ENCODE measurements at places on chromosomes 7 and 10.

- H3K36me3 ChIP-seq = no peaks in the 10 kb centered on the region
- H3K27me3 ChIP-seq = no peaks in the 10 kb centered on the region
- H3K27ac ChIP-seq = no peak overlapping the region
Observed at GRCh38 chr10:129090618-129091366, 376.2 kb upstream of the MGMT start.

- no peaks in the 10 kb centered on the region for H3K27me3 ChIP-seq
- H3K36me3 ChIP-seq = no peaks in the 10 kb centered on the region
- no peak overlapping the region for H3K4me3 ChIP-seq
- H3K4me1 ChIP-seq = no peaks in the 10 kb centered on the region
- no peak overlapping the region for H3K27ac ChIP-seq
Observed at GRCh38 chr7:116426428-116427156, 72.9 kb upstream of the CAV2 start.

DNA sequence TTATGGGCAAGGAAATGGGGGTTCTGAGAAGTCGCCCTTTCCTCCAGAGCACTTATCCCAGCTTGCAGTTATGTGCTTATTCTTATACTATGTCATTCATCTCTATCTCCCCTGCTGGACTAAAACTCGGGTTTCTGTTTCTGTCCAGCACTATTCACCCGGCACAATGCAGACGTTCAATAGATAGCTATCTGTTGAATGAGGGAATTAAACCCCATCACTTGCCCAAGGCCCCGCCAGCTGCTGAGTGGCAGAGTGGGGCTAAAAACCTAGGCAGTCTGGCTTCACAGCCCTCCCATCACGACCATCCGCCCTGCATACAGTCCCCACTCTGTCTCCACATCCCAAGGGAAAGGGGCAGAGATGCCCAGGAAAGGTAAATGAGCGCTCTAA is 5.4 kb downstream of the SLIT1 start:
- H3K36me3 ChIP-seq = no peaks in the 10 kb centered on the region
- H3K4me1 ChIP-seq = peaks cover 4% of the 10 kb centered on the region
- no peak for DNase-seq
- peaks cover 45% of the 10 kb centered on the region for H3K27me3 ChIP-seq

GRCh38 chr7:101720324-101720723 is 91.2 kb upstream of the MYL10 start:
- no peak for DNase-seq
- H3K4me1 ChIP-seq = no peaks in the 10 kb centered on the region
- no peaks in the 10 kb centered on the region for H3K36me3 ChIP-seq
- H3K4me3 ChIP-seq = no peak overlapping the region

GRCh38 chr10:102773986-102774385 is 30.2 kb downstream of the WBP1L start:
- no peak overlapping the region for H3K4me3 ChIP-seq
- no peak overlapping the region for H3K27ac ChIP-seq
- no peaks in the 10 kb centered on the region for H3K27me3 ChIP-seq
- H3K4me1 ChIP-seq = peaks cover 83% of the 10 kb centered on the region

DNA sequence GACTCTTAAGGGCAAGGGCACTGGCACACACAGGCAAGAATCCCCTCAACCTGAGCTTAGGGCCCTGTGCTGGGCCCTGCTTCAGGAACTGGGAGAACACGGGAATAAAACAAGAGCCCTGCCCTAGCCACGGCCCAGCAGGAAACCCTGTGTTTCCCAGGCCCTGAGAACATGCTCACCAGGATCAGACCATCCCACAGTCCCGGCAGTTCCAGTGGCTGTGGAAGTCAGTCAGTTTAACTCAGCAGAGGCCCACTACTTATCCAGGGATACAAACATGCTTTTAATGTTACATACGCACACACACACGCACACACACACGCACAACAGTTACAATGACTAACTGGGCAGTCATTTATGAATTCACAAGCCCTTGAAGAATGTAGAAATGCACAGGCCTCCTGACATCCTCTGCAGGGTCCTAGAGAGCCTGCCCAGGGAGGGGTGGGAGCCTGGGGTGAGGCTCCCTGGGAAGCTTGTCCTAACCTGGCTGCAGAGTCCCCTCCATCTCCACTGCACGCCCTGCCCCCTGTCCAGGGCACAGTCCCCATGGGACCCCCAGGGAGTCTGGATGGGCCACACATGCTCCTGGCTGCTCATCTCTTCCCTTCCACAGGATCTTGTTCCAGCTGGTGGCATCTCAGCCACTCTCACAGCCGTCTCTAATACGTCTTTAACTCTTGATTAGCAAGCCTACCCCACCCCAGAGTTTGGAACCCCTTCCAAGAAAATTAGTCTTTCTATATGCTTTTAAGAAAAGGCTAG is 97.6 kb downstream of the TCERG1L start:
- no peaks in the 10 kb centered on the region for H3K4me1 ChIP-seq
- no peaks in the 10 kb centered on the region for H3K36me3 ChIP-seq
- H3K27me3 ChIP-seq = no peaks in the 10 kb centered on the region
- no peak overlapping the region for H3K4me3 ChIP-seq
